Activated CD4-positive, alpha-beta memory T cell treated with anti-CD3 and anti-CD28 coated beads, Interleukin-2, amount 10 ng/mL, durations not matched to agents 7 days and 5 days (primary cell): ENCODE measurements at places on chromosomes 3 and 15. TPM values are rescaled to one million over a fixed set of nuclear protein-coding genes. Genes with fewer than 3 reads are reported as not detected.
A peak's percentile ranks its signal among the peaks of the same experiment; 100 is the strongest.

DNA sequence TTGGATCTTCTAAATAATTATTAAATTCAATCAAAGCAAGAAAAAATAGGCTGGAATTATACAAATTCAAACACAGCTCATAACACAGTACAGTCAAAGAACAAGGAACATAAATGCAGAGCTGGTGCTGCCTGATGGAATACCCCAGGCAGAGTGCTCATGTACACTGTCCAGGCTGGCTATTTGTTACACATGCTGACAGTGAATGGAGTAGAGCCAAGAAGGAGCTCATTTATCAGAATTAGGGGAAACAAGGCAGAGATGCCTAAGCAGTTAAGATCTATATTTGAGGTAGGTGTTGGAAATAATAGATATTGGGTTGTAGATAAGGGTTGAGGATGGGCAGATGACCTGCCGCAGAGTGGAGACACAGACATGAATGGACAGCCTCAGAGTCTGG is 788.2 kb upstream of the ARPP21 start:
- no peak for DNase-seq

DNA sequence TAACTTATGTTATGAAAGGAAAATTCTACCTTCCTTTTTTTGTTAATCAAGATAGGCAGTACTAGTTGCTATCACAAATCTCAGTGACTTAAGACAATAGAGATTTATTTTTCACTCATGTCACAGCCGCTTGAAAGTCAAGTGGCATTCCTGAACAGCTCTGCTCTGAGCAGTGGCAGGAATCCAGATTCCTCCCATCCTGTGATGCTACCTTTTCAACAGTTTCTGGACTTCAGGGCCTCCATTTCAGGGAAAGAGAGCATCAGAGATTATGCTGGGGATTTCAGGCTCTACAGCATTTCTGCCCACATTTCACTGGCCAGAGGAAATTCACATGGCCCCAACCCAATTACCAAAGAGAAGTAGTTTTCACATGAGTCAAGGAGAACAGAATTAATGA is 83.4 kb downstream of the IL1RAP start:
- DNase-seq, result no peak

- no peak for DNase-seq
Observed at GRCh38 chr3:191005790-191006189, 143.3 kb upstream of the GMNC start.

- DNase-seq, result peak; percentile 58
Observed at GRCh38 chr3:99872923-99873254, 55.2 kb downstream of the CMSS1 start.

GRCh38 chr3:123386477-123387040 is 62.3 kb downstream of the ADCY5 start:
- DNase-seq, result no peak

- peak; percentile 18 for DNase-seq
Observed at GRCh38 chr3:11250902-11251806, 21.0 kb upstream of the ATG7 start.

- no peak for DNase-seq
Observed at GRCh38 chr3:45071075-45071474, 45.0 kb downstream of the CLEC3B start.

DNA sequence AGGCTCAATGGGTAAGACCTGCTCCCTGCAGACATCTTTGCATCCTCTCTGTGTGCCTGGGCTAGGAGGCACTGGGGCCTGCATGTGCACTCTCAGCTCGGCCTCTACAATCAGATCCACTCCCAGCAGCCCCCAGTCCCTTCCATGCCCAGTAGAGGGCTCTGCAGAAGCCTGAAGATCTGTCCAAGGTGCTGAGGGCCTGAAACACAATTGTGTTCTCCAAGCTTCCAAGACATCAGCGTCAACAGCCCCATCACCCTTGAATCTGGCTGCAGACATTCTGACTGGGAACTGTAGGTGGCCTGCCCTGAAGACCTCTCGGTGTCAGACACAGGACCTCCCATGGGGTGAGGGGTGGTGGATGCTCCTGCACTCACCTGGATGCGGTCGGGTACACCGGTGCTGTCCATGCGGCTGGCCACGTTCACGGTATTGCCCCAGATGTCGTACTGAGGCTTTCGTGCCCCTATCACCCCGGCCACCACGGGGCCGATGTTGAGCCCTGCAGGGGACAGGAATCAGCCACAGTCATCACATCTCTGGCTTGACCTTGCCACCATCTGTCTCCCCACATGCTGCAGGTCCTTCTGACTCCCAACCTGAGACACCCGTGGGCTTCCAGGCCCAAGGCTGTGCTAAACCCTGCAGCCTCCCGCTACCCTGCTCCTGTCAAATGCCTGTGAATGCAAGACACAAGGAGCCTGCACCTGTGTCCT is 84.7 kb downstream of the SEC22A start:
- DNase-seq, result peak; percentile 50

DNA sequence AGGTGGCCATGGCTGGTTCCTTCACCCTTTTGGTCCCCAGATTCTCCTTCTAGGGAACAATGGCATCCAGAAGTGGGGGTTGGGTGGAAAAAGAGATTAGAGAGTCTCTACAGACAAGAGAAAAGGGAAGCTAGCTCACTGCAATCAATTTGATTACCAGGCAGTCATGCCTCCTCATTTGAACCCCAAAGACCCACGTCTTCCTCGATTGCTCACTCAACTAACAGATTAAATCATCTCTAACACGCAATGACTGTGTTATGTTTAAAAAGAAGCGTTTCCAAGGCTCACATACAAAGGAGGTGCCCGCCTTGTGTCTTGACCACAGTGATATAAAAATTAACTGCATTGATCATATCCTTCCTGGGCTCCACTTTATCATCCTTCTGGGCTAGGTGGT is 57.6 kb downstream of the BHLHE40 start:
- DNase-seq, result no peak

GRCh38 chr3:99945328-99945995 is 127.8 kb downstream of the CMSS1 start:
- DNase-seq, result no peak

- DNase-seq, result peak; percentile 43
Observed at GRCh38 chr3:155853214-155854140, 750 bp downstream of the SLC33A1 start.

DNA sequence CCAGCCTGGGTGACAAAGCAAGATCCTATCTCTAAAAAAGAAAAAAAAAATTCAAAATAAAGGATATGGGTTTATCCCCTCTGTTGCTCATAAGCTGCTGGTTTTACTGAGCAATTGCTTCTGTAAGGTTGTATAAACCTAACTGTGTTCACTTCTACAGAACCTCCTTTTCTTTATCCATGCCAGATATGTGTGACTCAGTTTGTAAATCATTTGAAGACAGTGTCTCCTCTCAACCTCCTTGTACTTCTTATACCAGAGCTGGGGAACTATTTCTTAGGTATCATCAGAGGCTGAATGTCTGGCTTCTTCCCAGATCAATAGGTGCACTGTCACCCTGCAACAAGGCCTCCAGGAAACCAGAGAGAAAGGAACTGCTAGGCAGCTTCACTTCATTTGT is 273.8 kb downstream of the CD47 start:
- DNase-seq, result no peak

- DNase-seq, result no peak
Observed at GRCh38 chr15:68596691-68597090, 17.9 kb downstream of the CORO2B start.

DNA sequence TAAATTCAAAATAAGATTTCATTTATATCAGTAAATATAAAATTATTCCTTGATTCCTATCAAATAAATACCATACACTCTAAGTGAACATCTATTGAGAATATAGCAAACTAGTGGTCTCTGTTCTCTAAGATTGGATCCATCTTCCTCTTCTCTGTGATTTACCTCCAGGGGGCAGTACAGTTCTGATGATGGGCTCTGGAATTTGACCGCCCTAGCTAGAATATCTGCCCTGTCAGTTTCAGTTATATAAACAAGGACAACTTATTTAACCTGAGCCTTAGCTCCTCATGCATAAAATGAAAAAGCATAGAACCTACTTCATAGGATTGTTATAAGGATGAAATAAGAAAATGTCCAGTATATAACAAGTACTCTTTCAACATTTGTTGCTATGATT is 171.1 kb upstream of the CCDC54 start:
- DNase-seq, result no peak

DNA sequence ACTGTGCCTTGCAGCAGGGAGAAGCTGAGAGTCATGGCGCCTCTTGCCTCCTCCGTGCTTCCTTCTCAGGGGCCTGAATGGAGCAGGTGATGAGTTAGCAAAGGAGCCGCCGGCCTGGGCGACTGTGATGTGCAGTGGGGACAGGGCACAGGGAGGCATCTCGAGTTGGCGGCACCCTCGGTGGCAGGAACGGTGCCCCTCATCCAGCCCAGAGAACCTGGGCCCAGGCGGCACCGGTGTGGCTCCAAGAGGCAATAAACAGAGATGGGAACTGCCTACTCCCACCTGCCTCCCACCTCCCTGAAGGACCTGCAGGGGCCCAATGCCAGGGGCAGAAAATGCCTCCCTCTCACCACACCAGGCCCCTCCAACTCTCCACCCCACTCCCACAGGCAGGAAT is 6.2 kb downstream of the SLC41A3 start:
- no peak for DNase-seq

Gene HCLS1
- 382 TPM for total RNA-seq

- no peak for DNase-seq
Observed at GRCh38 chr3:106593381-106593780, 724.6 kb upstream of the CBLB start.

Gene CEP152
- 43.1 TPM for total RNA-seq

GRCh38 chr15:81225161-81225671 is 28.5 kb downstream of the IL16 start:
- DNase-seq, result no peak
